ENCODE measurements at places on chromosomes 11 and 22.

GRCh38 chr11:106745941-106746340, 272.3 kb downstream of the GUCY1A2 start:
- no peak overlapping the region for H3K4me3 ChIP-seq
- H3K36me3 ChIP-seq, result peaks cover 6% of the 10 kb centered on the region
- H3K27ac ChIP-seq, result no peak overlapping the region

DNA sequence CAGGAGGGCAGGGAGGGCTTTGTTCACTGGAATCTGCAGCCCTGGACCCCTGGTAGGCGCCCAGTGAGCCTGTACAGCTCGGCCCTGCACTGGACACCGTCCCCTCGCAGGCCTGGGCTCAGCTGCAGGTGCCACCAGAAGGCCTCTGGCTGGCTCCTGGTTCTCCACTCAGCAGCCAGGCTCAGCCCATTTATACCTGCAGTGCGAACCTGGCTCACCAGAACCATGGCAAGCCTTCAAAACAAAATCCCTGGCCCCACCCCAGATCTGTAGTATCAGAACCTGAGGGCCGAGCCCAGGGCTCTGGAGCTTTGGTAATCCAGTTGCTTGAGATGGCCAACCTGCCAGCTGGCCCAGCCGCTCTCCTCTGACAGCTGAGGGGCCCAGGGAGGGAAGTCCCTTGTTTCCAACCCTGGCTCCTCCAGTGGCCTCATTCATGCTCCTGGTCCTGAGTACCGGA, 870 bp upstream of the FREY1 start:
- no peaks in the 10 kb centered on the region for H3K27me3 ChIP-seq
- no peak overlapping the region for H3K27ac ChIP-seq
- DNase-seq, result no peak
- no peaks in the 10 kb centered on the region for H3K4me1 ChIP-seq
- H3K36me3 ChIP-seq, result peaks cover 5% of the 10 kb centered on the region

DNA sequence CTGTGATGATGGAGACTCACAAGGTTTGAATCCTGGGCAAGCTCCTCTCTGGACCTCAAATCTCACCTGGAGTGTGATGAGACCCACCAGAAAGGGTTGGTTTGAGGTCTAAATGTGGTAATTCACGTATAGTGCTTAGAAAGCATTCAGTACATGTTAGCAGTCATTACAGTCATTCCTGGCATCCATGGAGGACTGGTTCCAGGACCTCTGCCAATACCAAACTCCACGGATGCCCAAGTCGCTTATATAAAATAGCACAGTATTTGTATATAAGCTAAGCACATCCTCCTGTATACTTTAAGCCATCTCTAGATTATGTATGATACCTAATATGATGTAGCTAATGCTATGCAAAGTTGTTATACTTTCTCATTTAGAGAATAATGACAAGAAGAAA, 67.6 kb upstream of the CYP2D6 start:
- H3K4me1 ChIP-seq, result no peaks in the 10 kb centered on the region
- H3K36me3 ChIP-seq, result peaks cover 15% of the 10 kb centered on the region
- no peak overlapping the region for H3K27ac ChIP-seq
- no peaks in the 10 kb centered on the region for H3K27me3 ChIP-seq
- DNase-seq, result no peak

DNA sequence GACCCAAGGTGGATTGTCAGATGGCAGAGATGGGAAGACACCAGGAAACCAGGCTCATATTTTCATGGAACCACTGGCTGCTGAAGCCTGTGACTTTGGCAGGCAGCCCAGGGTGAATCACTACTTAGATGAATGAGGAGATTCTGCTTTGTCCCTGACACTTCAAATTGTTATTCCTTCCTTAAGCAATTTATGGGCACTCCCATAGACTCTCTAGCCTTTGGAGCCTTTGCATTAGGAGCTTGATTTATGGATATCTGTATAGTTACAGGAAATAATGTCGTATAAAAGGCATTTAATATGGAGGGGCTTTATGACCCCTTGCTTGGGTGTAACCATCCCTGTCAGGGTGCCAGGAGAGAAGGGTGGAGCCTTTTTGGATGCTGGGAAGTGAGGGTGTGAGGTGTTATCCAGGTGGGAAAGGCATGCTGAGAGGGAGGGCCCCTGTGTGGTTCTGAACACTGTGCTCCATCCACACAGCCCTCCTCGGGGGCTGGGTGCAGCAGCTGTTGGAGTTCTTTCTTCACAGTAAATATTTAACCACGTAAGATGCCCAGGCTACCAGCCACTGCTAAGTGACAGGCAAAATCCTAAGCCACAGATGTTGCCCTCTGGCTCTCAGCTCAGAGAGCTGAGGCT, 35.3 kb downstream of the IL18 start:
- H3K36me3 ChIP-seq, result no peaks in the 10 kb centered on the region
- no peaks in the 10 kb centered on the region for H3K27me3 ChIP-seq
- H3K27ac ChIP-seq, result no peak overlapping the region

- peaks cover 5% of the 10 kb centered on the region for H3K36me3 ChIP-seq
- H3K4me3 ChIP-seq, result no peak overlapping the region
- H3K27ac ChIP-seq, result no peak overlapping the region
- no peak for DNase-seq
Measured at GRCh38 chr22:47593291-47593690, 830.8 kb downstream of the TBC1D22A start.

DNA sequence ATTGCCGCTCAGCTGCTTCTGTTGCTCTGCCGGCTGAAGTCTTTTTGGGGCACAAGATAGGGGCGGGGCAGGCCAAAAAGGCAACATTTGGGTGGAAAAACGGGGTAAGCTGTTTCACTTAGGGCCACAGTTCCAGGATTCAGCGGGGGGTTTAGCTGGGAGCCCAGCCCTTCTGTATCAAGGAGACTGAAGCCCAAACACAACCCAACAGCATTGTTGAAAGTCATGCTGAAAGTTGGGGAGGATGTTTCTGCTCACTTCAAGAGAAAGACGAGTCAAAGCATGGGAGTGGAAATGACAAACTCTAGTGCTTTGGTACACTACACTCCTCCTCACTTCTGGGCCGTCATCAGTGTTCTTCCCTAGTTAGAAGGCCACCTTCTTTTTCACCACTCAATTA, 56.1 kb upstream of the GNAZ start:
- H3K4me1 ChIP-seq, result peaks cover 9% of the 10 kb centered on the region
- peaks cover 15% of the 10 kb centered on the region for H3K27me3 ChIP-seq
- no peak overlapping the region for H3K4me3 ChIP-seq
- no peaks in the 10 kb centered on the region for H3K36me3 ChIP-seq
- no peak overlapping the region for H3K27ac ChIP-seq

- H3K4me1 ChIP-seq, result no peaks in the 10 kb centered on the region
- peaks cover 10% of the 10 kb centered on the region for H3K36me3 ChIP-seq
- DNase-seq, result no peak
- H3K27me3 ChIP-seq, result no peaks in the 10 kb centered on the region
Measured at GRCh38 chr11:40160418-40160817, 1299.0 kb downstream of the LRRC4C start.

DNA sequence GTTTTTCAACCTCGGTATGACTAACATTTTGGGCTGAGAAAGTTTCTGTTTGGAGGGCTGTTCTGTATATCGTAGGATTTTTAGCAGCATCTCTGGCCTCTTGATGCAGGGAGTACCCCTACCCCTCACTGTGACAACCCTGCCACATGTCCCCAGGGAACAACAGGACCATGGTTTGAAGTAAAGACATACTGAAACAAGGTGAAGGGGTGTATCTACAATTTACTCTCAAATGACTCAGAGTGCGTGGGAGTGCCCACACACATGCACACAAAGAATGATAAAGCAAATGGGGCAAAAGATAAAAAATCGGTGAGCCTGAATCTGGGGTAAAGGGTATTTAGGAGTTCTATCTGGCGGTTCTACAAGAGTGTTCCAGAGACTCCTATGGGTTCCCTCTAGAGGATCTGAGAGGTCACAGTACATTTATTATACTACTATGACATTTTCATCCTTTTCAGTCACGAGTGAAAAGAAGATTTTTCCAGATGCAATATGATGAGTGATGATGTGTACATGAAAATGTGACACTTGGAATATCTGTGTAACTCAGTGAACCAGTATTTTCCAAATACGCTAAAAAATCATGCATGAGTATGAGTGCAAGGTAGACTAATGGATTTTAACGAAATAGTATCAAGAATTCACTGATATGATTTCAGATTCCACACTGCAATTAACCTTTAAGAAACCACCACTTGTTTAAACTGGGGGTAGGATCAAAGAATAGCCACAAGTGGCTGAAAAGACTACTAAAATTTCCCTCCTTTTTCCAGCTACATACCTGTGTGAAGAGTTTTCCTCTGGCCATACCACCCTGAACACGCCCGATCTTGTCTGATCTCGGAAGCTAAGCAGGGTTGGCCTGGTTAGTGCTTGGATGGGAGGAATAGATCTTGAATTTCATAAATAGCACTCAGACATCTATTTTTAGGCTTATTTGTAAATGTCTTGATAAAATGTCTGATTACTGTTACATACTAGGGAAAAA, 56.3 kb upstream of the YPEL1 start:
- no peaks in the 10 kb centered on the region for H3K27me3 ChIP-seq
- H3K4me3 ChIP-seq, result no peak overlapping the region
- peak overlapping the region; percentile 19 for H3K27ac ChIP-seq
- peaks cover 5% of the 10 kb centered on the region for H3K4me1 ChIP-seq

- DNase-seq, result peak; percentile 74
- H3K36me3 ChIP-seq, result no peaks in the 10 kb centered on the region
- no peak overlapping the region for H3K4me3 ChIP-seq
- H3K27ac ChIP-seq, result no peak overlapping the region
Measured at GRCh38 chr11:66328302-66329144, 7.7 kb downstream of the RIN1 start.

DNA sequence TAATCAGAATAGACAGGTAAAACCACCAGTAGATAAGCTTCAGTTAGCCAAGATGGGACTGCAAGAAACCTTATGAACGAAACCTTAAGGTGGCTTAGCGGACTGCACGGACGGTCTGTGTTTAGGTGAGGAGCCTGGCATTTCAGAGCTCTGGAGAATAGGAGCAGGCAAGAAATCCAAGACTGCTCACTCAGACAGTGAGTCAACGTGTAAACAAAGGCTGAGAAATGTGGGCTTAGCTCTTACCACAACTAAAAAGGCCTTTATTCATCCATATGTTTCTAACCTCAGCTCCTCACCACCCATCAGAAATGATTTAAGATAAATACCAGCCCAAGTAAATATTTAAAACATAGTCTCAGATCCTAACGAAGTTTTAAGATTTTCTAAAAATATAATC, 657.7 kb downstream of the OPCML start:
- no peaks in the 10 kb centered on the region for H3K36me3 ChIP-seq
- H3K4me3 ChIP-seq, result no peak overlapping the region
- no peak overlapping the region for H3K27ac ChIP-seq
- no peak for DNase-seq
- H3K4me1 ChIP-seq, result peaks cover 10% of the 10 kb centered on the region
- H3K27me3 ChIP-seq, result peaks cover 12% of the 10 kb centered on the region

DNA sequence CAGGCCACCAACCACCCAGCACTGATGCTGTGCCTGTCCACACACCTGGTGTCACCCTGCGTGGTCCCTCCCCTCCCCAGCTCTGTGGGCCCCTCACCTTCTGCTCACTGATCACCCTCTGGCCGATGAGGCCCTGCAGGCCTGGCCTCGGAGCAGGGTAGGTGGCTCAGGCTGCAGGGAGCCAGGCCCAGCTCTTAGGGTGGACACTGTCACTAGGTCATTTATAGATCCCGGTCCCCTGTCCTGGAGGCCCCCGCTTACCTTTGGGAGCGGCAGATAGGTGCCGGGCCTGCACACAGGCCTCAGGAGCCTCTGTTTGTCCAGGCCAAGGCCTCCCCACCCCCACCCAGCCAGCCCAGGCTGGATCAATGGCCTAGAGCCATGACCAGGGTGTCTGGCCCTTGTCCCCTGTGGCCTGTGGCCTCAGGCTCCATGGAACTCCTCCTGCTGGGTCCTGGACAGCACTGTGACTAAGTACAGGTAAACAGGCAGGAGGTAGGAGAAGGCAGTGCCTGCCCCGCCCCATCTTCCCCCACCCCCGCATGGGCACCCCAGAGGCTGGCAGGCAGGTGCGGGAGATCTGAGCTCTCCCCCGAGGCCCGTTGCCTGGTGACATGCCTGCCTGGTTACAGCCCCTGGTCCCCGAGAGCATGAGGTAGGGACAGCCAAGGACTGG, at the start of gene TMPRSS6:
Gene TMPRSS6 (minus strand): TSS at position 472 of the 676 bp plus-strand sequence. CDS start 6,296 bp downstream, outside the sequence.
- peaks cover under 1% of the 10 kb centered on the region for H3K27me3 ChIP-seq
- peak within 1 kb of the TSS; percentile 93 for H3K27ac ChIP-seq
- H3K4me3 ChIP-seq, result peak within 1 kb of the TSS; percentile 12
- peaks cover 32% of the 10 kb centered on the region for H3K4me1 ChIP-seq

- no peak for DNase-seq
- no peaks in the 10 kb centered on the region for H3K36me3 ChIP-seq
- no peak overlapping the region for H3K4me3 ChIP-seq
- H3K4me1 ChIP-seq, result no peaks in the 10 kb centered on the region
- no peak overlapping the region for H3K27ac ChIP-seq
- H3K27me3 ChIP-seq, result no peaks in the 10 kb centered on the region
Measured at GRCh38 chr11:59520741-59521140, 9.4 kb downstream of the OR4D9 start.

DNA sequence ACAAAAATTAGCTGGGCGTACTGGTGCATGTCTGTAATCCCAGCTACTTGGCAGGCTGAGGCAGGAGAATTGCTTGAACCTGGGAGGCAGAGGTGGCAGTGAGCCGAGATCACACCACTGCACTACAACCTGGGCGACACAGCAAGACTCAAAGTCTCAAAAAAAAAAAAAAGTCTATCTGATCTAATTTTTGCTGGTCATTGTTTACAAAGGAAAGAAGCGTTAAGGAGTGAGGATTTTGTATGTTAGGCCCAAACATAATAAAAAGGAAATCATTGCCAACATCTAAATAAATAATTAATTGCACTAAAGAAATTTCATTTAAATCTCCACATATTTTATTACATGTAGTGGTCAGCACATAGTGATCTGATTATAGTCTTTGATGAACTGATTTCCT, 2.9 kb downstream of the RBX1 start:
- H3K4me3 ChIP-seq, result no peak overlapping the region
- H3K27ac ChIP-seq, result no peak overlapping the region
- peaks cover 8% of the 10 kb centered on the region for H3K36me3 ChIP-seq
- no peaks in the 10 kb centered on the region for H3K27me3 ChIP-seq
- peaks cover 12% of the 10 kb centered on the region for H3K4me1 ChIP-seq

GRCh38 chr22:37639771-37640590, 512 bp downstream of the SH3BP1 start:
- DNase-seq, result no peak
- H3K36me3 ChIP-seq, result peaks cover 2% of the 10 kb centered on the region
- no peak overlapping the region for H3K27ac ChIP-seq
- peaks cover 9% of the 10 kb centered on the region for H3K4me1 ChIP-seq

DNA sequence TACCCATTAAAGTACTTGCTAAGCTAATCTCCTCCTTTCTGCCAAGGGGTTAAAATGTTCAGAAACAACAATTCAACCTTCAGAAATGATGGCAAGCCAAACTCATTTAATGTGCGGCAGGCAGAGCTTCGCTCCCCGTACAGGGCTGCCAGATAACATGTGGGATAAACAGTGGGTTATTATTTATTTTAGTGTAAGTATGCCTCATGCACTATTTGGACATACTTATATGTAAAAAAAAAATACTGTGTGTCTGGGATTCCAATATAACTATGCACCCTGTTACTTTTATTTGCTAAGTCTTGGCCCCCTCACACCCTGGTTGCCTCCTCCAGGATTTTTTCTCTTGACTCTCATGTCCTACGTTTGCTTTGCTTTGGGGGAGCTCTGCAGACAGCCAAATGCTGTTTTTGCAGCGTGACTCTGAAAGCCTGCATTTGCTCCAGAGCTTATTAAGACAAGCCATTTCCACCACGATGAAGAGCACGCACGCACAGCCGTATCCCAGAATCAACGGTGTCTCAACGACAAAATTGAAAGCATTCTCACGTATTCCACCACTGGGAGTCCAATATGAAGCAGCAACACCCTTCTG, 86.5 kb upstream of the SHANK2 start:
- H3K4me1 ChIP-seq, result peaks cover 5% of the 10 kb centered on the region
- no peak overlapping the region for H3K4me3 ChIP-seq
- peaks cover 20% of the 10 kb centered on the region for H3K27me3 ChIP-seq
- no peak for DNase-seq
- H3K36me3 ChIP-seq, result no peaks in the 10 kb centered on the region

Data from progenitor cell of endocrine pancreas (in vitro differentiated cells).